Activated CD4-positive, alpha-beta T cell treated with anti-CD3 and anti-CD28 coated beads, Interleukin-2, amount 50 U/mL, for 16 hours (primary cell): ENCODE measurements at places on chromosomes 12 and 14.
A peak's percentile ranks its signal among the peaks of the same experiment; 100 is the strongest.

DNA sequence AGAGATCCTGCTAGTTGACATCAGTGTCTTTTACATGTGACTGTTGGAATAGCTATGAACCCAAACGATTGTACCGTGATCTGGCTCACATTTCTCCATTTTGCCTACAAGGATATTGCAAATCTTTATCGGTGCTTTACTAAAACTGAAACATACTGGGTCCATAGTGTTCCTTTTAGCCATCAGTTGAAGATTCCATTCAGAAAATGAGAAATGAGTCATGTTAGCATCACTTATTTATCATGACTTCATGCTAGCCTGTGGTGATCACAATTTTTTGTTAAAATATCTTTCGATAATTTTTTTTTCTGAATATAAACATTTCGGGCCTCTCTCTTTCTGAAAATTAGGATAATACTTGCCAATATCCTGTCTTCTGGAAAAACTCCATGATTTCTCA is 210.3 kb downstream of the EGLN3 start:
- no peak for DNase-seq

- no peak for DNase-seq
These were observed 64.5 kb downstream of the KCNA1 start for GRCh38 chr12:4974217-4974616.

DNA sequence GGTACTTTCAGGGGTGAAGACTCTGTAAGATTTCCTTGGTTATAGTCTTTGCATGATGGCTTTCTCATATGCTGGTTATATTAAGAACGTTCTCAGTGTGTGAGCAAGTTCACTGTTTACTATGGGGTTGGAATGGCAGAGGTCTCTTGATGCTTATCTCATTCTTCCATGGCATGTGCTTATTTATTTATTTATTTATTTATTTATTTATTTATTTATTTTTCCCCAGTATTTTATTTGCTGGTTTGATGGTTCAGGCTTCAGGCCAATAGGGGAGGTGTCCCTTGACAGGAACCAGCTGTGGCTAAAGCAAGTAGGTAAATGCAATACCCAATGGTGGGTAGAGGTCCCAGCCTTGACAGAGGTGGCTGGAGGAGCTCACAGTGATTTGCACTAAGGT is 161.3 kb upstream of the GARIN6 start:
- no peak for DNase-seq

GRCh38 chr12:67284561-67284960 is 15.4 kb downstream of the CAND1 start:
- DNase-seq, result no peak

GRCh38 chr14:100350276-100350926 is 27.3 kb downstream of the SLC25A47 start:
- DNase-seq, result no peak

- no peak for DNase-seq
These were observed 289.2 kb upstream of the SFSWAP start for GRCh38 chr12:131421509-131422186.

- no peak for DNase-seq
These were observed 710.2 kb downstream of the TRHDE start for GRCh38 chr12:72982356-72982755.

DNA sequence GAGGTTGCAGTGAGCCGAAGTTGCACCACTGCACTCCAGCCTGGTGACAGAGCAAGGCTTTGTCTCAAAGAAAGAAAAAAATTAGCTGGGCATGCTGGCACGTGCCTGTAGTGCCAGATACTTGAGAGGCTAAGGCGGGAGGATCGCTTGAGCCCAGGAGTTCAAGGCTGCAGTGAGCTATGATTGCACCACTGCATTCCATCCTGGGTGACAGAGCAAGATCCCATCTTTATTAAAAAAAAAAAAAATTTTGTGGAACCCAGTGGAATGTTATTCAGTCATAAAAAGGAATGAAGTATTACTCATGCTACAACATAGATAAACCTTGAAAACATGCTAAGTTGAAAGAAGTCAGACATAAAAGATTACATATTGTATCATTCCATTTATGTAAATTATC is 8.3 kb upstream of the ERBB3 start:
- DNase-seq, result no peak

DNA sequence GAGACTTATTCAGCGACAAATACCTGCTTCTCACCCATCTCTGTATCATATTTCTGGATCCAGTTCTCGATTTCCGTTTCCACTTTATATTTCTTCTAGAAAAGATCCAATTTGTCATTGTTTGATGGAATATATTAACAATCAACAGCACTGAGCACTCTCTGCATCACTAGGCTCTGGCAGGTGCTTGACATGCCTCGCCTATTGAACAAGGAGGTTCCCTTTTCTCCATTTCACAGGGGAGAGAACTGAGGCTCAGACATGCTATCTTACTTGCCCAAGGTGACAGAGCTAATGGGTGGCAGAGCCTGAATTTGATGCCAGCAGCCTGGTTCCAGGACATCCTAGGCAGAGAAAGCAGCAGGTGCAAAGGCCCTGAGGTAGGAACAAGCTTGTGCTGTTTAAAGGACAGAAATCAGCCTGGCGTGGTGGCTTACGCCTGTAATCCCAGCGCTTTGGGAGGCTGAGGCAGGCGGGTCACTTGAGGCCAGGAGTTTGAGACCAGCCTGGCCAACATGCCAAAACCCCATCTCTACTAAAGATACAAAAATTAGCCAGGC is 12.1 kb downstream of the RITA1 start:
- no peak for DNase-seq

GRCh38 chr12:21429994-21430393 is 7.5 kb upstream of the PYROXD1 start:
- no peak for DNase-seq

DNA sequence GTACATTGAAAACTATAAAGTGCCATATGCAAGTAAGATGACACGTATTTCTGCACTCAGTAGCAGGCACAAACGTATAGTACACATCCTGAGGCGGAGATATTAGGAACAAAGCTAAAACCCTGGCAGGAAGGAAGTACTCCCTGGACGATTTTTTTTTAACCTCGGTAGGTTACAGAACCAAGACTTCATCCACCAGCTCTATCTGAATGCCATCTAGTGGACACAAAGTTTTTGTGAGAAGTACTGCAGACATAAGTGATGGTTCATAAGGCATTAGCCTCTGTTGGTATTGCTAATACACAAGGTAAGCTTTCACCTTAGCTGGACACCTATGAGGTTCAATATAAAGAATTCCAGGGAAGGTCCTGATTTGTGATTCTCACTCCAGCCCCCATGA is 83.0 kb upstream of the CCDC196 start:
- peak; percentile 18 for DNase-seq

GRCh38 chr12:23944067-23944466 is 5.4 kb downstream of the SOX5 start:
- DNase-seq, result no peak

- no peak for DNase-seq
These were observed 11.5 kb downstream of the TEAD4 start for GRCh38 chr12:2970744-2971143.

- DNase-seq, result no peak
These were observed 5.5 kb downstream of the AMN start for GRCh38 chr14:102927878-102928411.

DNA sequence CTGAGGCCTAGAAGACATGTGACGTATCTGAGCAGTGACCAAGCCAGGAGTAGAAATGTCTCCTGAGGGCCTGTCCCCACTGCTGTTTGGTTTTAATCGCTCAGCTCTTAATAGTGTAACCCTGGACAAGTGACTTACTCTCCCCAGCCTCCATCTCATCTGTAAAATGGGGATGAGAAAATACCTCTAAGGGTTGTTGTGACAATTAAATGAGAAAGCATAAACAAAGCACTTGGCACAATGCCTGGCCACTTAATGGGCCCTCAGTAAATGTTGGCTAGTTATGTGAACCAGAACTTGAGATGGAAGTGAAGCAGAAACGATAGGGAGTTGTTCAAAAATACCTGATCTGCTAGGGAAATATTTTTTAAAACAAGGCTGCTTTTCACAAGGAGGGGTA is 58.2 kb downstream of the HMGA2 start:
- no peak for DNase-seq

- DNase-seq, result no peak
These were observed 101.0 kb downstream of the SCN8A start for GRCh38 chr12:51692016-51692415.

- no peak for DNase-seq
These were observed 23.6 kb upstream of the TTC7B start for GRCh38 chr14:90839889-90840266.

GRCh38 chr12:24943947-24944600 is 4.8 kb downstream of the BCAT1 start:
- no peak for DNase-seq

- DNase-seq, result no peak
These were observed 297.7 kb upstream of the CLEC14A start for GRCh38 chr14:38553586-38553985.

- peak; percentile 46 for DNase-seq
These were observed 51.0 kb downstream of the MAGOHB start for GRCh38 chr12:10562306-10562933.

DNA sequence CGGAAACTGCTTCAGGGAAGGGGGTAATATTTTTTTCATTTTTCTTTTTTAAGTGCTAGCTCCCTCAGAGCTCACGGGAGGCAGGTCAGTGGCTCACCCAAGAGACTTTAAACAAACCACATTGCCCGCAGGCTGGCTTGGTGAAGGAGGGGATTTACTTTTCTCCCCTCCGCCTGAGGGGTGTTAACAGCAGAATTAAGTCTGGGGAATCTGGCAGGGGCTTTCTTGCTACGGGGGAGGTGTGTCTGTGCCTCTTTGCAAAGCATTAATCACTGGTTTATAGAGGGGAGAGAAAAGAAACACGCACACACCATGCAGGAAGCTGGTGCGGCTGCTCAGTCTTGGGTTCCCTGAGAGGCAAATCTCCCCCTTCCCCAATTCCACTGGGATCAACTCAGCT is 26.2 kb upstream of the TBX3 start:
- DNase-seq, result no peak

- no peak for DNase-seq
These were observed 219.1 kb upstream of the NPAS3 start for GRCh38 chr14:32719601-32720000.

- DNase-seq, result peak; percentile 76
These were observed 58.9 kb downstream of the FBXO34 start for GRCh38 chr14:55329999-55330710.

DNA sequence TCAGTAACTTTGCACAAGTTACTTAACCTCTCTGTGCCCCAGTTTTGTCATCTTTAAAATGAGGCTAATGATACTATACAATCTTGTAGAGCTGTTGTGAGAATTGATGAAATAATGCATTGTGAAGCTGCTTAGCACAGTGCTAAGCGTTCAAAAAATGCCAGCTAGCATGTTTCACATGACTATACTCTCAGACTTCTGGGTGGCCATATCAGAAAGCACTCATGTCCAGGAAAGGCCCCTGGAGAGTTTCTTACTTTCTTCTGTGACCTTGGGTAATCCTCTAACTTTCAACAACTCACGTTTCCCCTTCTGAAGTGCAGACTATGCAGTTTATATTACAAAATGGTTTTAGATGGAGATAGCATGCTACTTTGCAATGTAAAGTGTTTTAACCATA is 68.1 kb downstream of the TPH2 start:
- no peak for DNase-seq

GRCh38 chr14:82313889-82314288 is 780.2 kb upstream of the SEL1L start:
- DNase-seq, result no peak

- DNase-seq, result no peak
These were observed 253.9 kb upstream of the EGLN3 start for GRCh38 chr14:34204774-34205173.

- DNase-seq, result no peak
These were observed 26.6 kb upstream of the NXPH4 start for GRCh38 chr12:57190037-57190436.

DNA sequence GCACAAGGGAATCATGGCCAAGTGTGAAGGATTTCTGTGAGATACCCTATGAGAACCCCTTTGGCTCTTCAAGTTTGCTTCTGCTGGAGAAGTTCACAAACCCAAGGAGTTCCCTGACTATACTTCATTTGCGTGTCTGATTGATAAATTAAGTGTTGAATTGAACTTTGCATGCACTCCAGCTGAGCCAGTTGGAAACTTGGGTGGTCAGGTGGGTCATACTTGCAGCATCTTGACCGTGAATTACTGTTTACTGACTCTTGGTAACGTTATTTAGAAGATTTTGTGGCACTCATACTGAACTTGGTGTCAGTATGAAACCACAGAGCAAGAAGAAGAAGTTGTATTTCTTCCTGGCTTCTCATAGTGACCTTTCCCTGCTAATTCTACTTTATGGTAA is 77.5 kb downstream of the TGFB3 start:
- no peak for DNase-seq

- no peak for DNase-seq
These were observed 116.8 kb downstream of the SCARB1 start for GRCh38 chr12:124746649-124747425.

GRCh38 chr14:96590190-96590864 is 88.1 kb downstream of the PAPOLA start:
- no peak for DNase-seq

- DNase-seq, result peak; percentile 40
These were observed 3.8 kb downstream of the BCDIN3D start for GRCh38 chr12:49838973-49839633.

DNA sequence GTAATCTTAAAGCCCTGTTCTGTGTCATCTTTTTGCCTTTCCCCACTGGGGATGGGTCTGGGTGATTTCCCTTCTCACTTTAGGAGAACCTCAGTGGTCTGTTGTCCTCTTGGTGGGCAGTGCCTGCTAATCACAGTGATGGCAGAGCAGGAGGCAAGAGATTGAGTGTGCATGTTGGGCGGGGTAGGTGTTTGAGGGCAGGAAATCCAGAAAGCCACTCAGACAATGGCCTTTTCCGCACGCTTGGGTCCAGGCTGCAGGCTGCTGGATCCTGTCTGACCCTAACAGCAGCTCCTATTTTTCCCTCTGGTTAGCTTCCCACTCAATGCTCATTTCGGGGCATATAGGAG is 13.7 kb upstream of the ITGA5 start:
- DNase-seq, result no peak

GRCh38 chr14:21248739-21249411 is 20.4 kb downstream of the HNRNPC start:
- DNase-seq, result no peak

GRCh38 chr14:93980456-93981201 is 4.3 kb upstream of the ASB2 start:
- DNase-seq, result no peak

- no peak for DNase-seq
These were observed 214.6 kb upstream of the NOS1 start for GRCh38 chr12:117576053-117576452.

- DNase-seq, result peak; percentile 66
These were observed 1.4 kb upstream of the KCNK13 start for GRCh38 chr14:90060312-90060964.

DNA sequence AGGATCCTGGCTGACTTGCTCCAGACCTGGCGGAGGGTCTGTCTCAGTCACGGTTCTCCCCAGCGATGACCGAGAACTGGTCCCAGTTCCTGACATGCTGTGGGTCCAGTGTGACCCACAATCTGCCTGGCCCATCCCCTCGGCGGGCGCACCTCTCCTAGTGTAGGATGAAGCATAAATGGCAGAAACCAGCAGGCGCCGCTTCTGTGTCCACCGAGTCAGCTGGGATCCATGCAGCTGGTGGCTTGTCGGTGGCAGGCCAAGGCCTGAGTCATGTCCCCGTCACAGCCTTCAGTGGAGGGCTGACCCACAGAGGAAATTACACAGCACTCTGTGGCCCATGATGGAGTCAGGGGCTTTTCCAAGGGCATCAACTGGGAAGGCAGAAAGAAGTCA is 38.5 kb downstream of the NFKBIA start:
- DNase-seq, result peak; percentile 33
